ENCODE measurements at places on chromosomes 6 and 20. TPM values are rescaled to one million over a fixed set of nuclear protein-coding genes. Genes with fewer than 3 reads are reported as not detected.

OPN5 gene
- not detected for polyA plus RNA-seq

C6orf141 gene
- 6.1 TPM for polyA plus RNA-seq

HLA-DRB5 gene
- polyA plus RNA-seq: 18.2 TPM

EIF6 gene
- 191 TPM for polyA plus RNA-seq

TRIM38 gene
- 7.2 TPM for polyA plus RNA-seq

GPX5 gene
- polyA plus RNA-seq: not detected

SAMD3 gene
- polyA plus RNA-seq: 0.71 TPM

DOK5 gene
- polyA plus RNA-seq: 0.37 TPM

DDO gene
- polyA plus RNA-seq: 0.79 TPM

CARMIL1 gene
- 33.3 TPM for polyA plus RNA-seq

MCHR2 gene
- polyA plus RNA-seq: not detected

ETV7 gene
- polyA plus RNA-seq: 3.7 TPM

ULBP2 gene
- 6.2 TPM for polyA plus RNA-seq

CLVS2 gene
- polyA plus RNA-seq: not detected

FERMT1 gene
- 0.98 TPM for polyA plus RNA-seq

GATA5 gene
- 0.49 TPM for polyA plus RNA-seq

Data from lung (tissue), 17 donors.